ENCODE measurements at places on chromosomes 12 and 14.

DNA sequence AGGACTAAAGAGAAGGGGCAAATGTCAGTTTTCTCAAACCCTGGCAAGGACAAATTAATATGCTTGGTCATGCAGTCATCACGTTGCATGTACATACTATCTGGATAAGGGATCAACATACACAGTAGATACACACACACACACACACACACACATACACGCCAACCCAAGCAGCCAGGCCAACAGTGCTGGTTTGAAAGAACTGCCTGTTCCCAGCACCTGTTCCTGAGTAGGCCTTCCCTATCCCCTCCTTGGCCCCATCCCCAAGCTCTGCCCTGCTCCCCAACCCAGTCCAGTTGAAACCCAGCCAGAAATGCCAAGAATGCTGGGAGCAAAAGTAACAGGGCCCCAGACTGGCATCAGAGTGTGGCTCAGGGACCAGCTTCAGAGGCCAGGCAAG, 4.4 kb downstream of the ITGA7 start:
- DNase-seq, result no peak

DNA sequence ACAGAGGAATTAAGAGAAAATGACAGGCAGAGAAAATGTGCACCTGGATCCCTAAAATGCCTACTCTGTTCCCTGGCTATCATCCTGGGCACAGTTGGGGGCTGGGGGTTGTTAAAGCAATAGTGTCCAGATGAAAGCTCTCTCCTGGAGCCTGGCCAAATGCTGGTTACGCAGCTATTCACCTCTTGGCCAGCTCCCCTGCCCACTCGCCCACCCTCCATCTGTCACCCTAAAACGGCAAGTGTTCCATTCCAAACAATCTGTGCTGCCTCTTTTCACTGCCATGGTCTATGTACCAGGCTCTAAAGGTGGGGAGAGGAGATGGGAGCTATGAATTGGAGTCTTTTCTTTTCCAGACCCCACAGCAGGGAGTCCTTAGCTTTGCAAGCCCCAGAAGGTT, 24.7 kb upstream of the NPFF start:
- no peak for DNase-seq

GRCh38 chr12:114820796-114821195, 136.8 kb upstream of the TBX3 start:
- DNase-seq, result no peak

- DNase-seq, result peak; percentile 90
Measured at GRCh38 chr14:103056322-103057027, 874 bp downstream of the CDC42BPB start.

- no peak for DNase-seq
Measured at GRCh38 chr14:106530423-106531107, 1004.2 kb downstream of the TMEM121 start.

- no peak for DNase-seq
Measured at GRCh38 chr12:46164186-46164761, 104.6 kb downstream of the SLC38A1 start.

- DNase-seq, result no peak
Measured at GRCh38 chr14:47606566-47606965, 68.8 kb downstream of the MDGA2 start.

- no peak for DNase-seq
Measured at GRCh38 chr12:92871116-92871515, 58.0 kb downstream of the EEA1 start.

DNA sequence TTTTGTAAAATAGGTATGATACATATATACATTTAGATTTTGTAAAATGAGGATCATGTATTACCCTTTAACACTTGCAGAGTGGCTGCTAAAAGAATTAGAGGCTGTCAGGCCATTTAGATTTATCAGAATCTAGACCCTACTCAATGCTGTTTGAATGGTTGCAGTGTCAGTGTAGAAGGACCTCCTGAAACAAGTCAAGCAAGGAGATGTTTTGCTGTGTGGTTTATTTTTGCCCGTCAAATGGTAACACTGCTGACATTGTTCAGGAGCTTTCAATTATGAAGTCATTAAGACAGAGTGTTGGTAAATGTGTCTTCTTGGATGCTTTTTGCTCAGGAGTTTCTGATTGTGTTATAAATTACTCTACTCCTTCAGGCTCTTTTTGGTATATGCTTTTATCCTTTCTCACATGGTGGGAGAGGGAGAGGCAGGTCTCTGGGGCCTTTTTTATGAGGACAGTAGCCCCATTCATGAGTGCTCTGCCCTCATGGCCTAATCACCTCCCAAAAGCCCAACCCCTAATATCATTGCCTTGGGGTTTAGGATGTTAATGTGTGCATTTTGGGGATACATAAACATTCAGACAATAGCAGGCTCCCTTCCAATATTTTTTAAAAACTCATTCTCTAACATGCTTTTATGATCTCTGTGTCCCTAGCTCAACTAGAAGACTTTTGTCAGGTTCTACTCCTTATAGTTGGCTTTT, 16.5 kb downstream of the EID3 start:
- no peak for DNase-seq

- DNase-seq, result no peak
Measured at GRCh38 chr12:131740626-131741025, 29.7 kb downstream of the SFSWAP start.

DNA sequence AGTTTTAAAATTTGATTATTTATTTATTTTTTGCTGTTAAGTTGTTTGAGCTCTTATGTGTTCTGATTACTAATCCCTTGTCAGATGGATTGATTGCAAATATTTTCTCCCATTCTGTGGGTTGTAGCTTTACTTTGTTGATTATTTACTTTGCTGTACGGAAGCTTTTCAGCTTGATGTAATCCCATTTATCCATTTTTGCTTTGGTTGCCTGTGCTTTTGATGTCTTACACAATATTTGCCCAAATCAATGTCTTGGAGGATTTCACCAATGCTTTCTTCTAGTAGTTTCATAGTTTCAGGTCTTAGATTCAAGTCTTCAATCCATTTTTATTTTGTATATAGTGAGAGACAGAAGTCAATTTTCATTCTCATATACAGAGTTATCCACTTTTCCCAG, 56.5 kb upstream of the PCNX4 start:
- DNase-seq, result no peak

GRCh38 chr14:97544571-97544970, 747.4 kb downstream of the VRK1 start:
- no peak for DNase-seq

DNA sequence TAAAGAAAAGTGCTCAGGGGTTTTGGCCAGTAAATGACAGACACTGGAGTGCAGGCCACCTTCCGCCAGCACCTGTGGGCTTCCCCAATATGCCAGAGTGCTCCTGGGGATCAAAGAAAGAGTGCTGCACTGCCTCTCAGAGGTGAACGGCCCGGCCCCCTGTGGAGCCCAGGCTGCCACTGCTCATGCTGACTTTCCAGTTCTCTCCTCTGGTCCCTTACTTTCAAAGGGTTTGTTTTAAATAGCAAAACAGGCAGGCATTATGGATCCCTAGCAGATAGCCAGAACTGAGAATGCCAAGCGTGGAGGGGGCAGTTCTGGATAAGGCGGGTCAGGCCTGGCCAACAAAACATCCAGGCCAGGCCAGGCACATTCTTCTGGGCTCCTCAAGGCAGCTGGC, 59.6 kb downstream of the MDM2 start:
- no peak for DNase-seq

DNA sequence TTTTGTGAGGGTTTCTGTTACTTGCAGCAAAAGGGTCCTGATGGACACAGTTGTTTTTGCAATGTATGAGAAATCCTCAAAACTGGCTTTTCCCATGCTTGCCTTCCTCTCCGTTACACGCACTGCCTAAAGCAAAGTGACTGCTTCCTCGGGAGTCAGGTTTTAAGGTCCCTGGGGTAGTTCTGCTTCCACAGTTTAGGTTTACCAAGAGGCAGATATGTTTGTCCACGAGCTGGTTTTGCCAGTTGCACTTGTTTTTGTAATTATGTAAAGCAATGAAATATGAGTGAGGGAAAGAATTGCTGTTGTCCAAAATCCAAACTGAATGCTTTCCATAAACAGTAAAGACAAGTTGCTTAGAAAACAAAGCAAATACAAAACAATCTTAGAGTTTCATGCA, 290.7 kb upstream of the AMIGO2 start:
- DNase-seq, result no peak

DNA sequence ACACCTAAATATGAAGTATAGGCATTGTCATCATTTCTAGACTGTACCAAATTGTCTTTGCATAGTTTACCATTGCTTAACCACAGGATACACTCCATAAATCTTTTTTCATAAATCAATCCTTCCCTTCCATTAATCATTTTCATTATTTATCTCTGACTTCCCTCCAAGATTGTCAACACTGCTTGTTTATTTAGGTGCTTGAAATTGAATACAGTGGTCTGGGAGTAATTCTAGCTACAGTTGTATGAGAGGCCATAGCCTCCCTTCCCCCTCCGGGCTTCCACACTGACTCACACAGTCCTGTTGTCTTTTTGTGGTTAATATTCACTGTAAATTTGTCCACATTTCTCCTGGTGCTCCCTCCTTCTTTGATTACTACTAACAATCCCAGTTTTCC, 114.2 kb upstream of the ARID2 start:
- peak; percentile 79 for DNase-seq

- no peak for DNase-seq
Measured at GRCh38 chr14:82441270-82441669, 907.6 kb upstream of the SEL1L start.

- no peak for DNase-seq
Measured at GRCh38 chr14:72605096-72605920, 288.6 kb downstream of the DPF3 start.

DNA sequence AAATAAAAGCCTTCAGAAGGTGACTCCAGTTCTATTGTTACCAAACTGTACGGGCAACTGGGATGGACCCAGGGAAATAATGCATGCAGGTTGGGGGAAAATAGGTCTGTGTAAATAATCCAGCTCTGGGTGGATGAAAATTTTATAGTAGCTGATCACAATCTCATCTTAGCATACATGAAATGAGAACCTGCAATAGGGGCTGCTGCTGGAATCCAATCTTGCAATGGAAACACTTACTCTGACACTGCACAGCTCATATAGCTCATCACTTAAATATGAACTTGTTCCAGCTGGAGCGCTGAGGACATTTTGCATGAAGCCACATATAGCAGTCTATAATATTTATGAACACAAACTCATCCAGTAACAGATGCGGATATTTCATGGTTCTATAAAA, 40.1 kb upstream of the GAS2L3 start:
- no peak for DNase-seq

DNA sequence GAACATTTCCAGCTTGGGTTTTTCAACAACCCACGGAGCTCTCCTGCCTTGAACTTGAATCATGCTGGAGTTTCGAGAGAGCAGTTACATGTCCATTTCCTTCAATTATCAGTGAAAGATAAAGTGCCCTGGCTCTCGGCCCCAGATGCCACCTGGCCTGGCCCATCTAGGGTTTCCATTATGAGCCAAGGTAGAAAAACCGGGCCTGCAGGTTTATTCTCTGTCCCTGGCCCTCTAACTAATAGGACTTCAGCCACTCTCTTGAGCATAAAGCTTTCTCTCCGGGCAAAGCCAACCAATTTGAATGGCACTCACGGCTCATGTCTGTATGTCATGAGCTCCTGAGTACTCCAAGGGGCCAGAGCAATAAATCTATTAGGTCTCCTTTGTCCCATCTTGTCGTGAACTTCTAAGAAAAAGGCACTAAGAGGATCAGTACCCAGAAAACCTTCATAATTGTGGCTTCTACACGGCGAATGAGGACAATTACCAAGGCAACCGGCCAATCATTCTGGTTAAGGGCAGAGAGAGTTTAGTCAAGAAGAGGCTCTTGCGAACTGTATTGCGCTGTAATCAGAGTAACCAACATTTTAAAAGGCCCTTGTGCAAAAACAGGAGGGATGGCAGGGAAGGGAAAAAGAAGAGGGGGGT, 392.3 kb downstream of the MED13L start:
- DNase-seq, result no peak

- DNase-seq, result no peak
Measured at GRCh38 chr12:34294671-34295365, 272.5 kb downstream of the ALG10 start.

- DNase-seq, result peak; percentile 35
Measured at GRCh38 chr12:96520767-96521166, 31.4 kb downstream of the CFAP54 start.

- DNase-seq, result peak; percentile 72
Measured at GRCh38 chr12:6639151-6639801, 3.5 kb upstream of the LPAR5 start.

- DNase-seq, result no peak
Measured at GRCh38 chr12:126907900-126908764, 1358.8 kb upstream of the TMEM132C start.

DNA sequence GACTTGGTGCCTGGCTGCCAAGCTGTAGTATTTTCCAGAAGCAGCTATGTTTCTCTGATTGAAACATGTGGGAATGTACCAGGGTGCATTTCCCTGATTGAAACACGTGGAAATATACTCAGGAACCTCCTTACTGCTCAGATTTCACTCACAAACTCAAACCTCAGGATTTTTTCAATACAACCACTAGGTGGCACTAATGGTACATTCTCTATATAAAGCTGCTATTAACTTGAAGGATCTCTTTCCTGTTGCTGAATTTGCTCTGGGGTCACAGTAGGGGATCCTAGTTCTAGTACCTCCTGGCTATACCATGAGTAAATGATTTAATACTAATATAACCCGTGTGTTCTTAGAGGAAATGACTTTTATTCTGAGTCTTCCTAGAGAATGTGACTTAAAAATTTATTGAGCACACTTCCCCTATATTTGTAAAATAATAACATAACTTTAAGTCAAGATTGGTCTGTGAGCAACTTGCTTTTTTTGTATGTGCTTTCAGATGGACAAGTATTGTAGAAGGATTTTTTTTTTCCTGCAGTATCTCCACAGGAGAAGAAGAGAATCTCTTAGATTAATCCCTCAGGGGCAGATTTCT, 173.8 kb upstream of the MIS18BP1 start:
- peak; percentile 46 for DNase-seq

GRCh38 chr12:115118177-115118724, 434.3 kb upstream of the TBX3 start:
- DNase-seq, result no peak

GRCh38 chr14:78782551-78782950, 612.4 kb downstream of the NRXN3 start:
- DNase-seq, result no peak

- peak; percentile 37 for DNase-seq
Measured at GRCh38 chr12:14886271-14886670, 617 bp upstream of the MGP start.

DNA sequence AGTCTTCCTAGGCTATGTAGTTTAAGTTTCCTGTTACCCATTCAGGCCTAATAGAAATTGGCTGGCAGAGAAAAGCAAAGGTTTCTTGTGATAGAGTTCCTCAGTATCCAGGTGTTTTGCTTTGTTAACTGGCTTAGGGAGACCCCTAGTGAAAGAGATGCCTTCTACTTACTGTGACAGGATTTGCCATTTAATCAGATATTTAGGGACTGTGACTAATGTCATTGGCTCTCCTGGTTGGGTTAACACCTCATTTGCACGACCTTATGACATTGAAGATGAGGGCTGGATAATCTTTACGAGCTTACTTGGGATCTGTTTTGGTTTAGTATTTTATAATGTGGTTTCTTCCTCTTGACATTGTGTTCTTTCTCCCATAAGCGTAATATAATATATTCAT, 5.8 kb downstream of the MON2 start:
- DNase-seq, result no peak

- no peak for DNase-seq
Measured at GRCh38 chr14:32134448-32135097, 57.5 kb downstream of the ARHGAP5 start.

- DNase-seq, result no peak
Measured at GRCh38 chr14:60093080-60093479, 1.4 kb downstream of the PCNX4 start.

- DNase-seq, result no peak
Measured at GRCh38 chr14:20498622-20499021, 6.7 kb upstream of the RNASE10 start.

GRCh38 chr14:76261371-76261811, 109.7 kb downstream of the GPATCH2L start:
- no peak for DNase-seq

GRCh38 chr14:60656686-60657455, 7.6 kb upstream of the SIX1 start:
- peak; percentile 75 for DNase-seq
